ENCODE measurements at places on chromosomes 6 and 20. TPM values are rescaled to one million over a fixed set of nuclear protein-coding genes. Genes with fewer than 3 reads are reported as not detected.

The MUC21 gene
- not detected for polyA plus RNA-seq

The PAK5 gene
- polyA plus RNA-seq = 0.01 TPM

The MCCD1 gene
- polyA plus RNA-seq = not detected

The MDN1 gene
- 10.1 TPM for polyA plus RNA-seq

GRCh38 chr6:67639161-67639560 is 995.9 kb upstream of the ADGRB3 start:
- H3K36me3 ChIP-seq = no peaks in the 10 kb centered on the region
- no peaks in the 10 kb centered on the region for H3K27me3 ChIP-seq
- DNase-seq = no peak

DNA sequence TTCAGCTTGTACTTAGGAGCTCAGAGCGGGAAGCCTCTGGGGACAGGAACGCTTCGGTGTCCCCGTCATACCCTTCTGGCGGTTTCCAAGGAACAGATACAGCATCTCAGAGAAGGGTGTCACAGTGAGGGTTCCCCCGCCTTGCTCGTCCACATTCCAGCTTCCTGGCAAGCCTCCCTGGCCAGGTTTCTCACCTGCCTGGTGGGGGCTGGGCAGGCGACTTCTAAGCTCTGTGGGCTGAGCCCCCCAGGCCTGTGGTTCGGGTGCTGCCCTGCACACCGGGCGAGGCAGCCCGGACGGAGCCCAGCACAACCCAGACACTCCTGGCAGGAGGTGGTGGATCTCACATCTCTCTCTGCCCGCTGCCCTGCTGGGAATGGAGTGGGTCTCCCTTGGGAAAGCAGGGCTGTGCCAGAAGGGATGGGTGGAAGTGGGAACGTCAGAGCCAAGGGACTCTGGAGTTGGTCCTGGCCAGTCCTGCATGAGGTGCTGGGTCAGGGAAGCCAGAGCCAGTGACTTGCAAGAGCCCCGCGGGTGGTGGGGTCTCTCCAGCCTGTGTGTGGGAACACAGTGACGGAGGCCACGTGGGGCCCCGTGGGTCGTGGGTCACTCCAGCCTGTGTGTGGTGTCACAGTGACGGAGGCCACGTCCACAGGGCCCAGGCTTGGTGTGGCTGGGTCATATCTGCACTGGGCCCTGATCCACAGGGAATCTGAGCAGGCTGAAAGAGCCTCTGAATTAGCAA is 47.7 kb upstream of the SMOC2 start:
- H3K27me3 ChIP-seq = no peaks in the 10 kb centered on the region
- no peaks in the 10 kb centered on the region for H3K4me1 ChIP-seq
- no peak overlapping the region for H3K4me3 ChIP-seq
- no peak for DNase-seq
- no peak overlapping the region for H3K27ac ChIP-seq

GRCh38 chr6:134535831-134536230 is 217.9 kb upstream of the SGK1 start:
- DNase-seq = no peak
- no peaks in the 10 kb centered on the region for H3K36me3 ChIP-seq
- no peak overlapping the region for H3K4me3 ChIP-seq

GRCh38 chr6:132085731-132086130 is 134.6 kb upstream of the CCN2 start:
- peaks cover 17% of the 10 kb centered on the region for H3K4me1 ChIP-seq
- no peak for DNase-seq
- H3K4me3 ChIP-seq = no peak overlapping the region

DNA sequence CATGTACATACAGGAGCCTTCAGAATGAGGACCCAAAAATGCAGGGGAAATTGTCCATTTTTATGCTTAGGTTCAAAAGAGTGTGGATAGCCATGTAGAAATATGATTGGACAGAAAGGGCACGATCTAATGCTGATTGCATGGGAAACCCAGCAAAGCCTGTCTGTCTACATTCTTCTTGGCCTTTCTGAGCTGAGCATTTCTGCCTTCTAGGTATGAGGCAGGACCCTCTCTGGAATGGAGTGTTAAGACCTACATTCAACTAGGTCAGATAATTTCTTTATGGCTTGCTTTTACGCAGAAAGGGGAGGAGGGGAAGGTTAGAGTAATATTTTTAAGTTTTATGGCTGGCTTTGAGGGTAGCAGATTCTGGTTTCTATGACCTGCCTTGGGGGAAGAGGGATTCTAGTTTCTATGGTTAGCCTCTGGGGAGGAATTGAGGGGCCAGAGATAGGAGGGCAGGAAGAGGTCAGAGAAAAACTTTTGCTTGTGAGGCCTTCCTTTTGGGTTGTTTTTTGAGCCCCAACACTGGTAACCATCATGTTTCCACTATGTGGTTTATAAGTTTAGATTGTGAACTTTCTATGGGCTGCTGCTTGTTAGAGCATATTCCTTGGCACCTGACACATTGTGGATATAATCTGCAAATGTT is 63.5 kb downstream of the LYRM2 start:
- DNase-seq = no peak
- no peaks in the 10 kb centered on the region for H3K36me3 ChIP-seq
- no peak overlapping the region for H3K4me3 ChIP-seq
- no peaks in the 10 kb centered on the region for H3K27me3 ChIP-seq
- H3K4me1 ChIP-seq = no peaks in the 10 kb centered on the region

DNA sequence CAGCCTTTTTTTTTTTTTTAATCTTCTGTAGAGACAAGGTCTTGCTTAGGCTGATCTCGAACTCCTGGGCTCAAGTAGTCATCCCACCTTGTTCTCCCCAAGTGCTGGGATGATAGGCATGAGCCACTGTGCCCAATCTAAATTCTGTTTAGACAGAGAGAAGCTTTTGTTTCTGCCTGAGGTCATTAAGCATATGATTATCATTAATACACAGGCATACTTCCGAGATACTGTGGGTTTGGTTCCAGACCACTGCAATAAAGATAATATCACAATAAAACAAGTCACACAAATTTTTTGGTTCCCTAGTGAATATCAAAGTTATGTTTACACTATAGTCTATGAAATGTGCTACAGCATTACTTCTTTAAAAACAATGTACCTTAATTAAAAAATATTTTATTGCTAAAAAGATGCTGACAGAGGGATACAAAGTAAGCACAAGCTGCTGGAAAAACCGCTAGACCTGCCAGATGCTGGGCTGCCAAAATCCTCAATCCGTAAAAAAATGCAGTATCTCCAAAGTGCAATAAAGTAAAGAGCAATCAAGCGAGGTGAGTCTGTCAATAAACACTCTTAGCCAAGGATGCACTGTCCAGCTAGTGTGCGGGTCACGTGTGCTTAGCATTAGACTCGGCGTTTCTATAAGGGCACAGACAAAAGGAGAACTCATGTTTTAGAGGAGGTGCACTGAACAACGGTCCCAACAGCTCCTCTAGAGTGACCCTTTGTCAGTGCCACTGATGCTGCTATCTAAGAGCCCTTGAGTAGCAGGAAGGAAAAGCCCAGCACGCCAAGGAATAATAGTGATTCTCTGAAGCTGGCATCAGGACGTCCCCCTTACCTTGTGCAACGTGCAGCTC is 16.1 kb downstream of the TXNDC5 start:
- H3K4me1 ChIP-seq = no peaks in the 10 kb centered on the region
- no peaks in the 10 kb centered on the region for H3K27me3 ChIP-seq
- no peak for DNase-seq
- no peak overlapping the region for H3K27ac ChIP-seq
- H3K4me3 ChIP-seq = no peak overlapping the region
- peaks cover 33% of the 10 kb centered on the region for H3K36me3 ChIP-seq

DNA sequence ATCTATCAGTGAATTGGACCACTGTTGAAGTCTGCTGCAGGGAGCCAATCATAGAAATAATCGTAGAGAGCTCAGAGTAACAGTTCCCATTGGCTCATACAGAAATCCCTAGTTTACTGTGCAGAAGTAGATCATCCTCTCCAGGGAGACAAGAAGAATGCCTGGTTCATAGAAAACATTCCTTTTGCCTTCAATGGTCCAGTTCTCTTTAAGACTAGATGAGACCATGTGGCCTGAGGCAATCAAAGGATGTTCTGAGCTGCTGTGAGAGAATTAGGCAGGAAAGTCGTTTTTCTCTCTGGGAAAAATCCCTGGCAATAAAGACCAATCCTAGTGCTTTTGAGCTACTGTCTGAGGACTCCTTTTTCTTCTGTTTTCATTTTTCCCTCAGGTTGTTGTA is 208.4 kb downstream of the CENPW start:
- no peaks in the 10 kb centered on the region for H3K4me1 ChIP-seq
- no peak overlapping the region for H3K27ac ChIP-seq
- DNase-seq = no peak
- H3K4me3 ChIP-seq = no peak overlapping the region

GRCh38 chr6:108846101-108846500 is 2.1 kb upstream of the ARMC2 start:
- peaks cover 9% of the 10 kb centered on the region for H3K4me1 ChIP-seq
- no peaks in the 10 kb centered on the region for H3K27me3 ChIP-seq
- no peak overlapping the region for H3K4me3 ChIP-seq
- no peaks in the 10 kb centered on the region for H3K36me3 ChIP-seq
- H3K27ac ChIP-seq = no peak overlapping the region
- DNase-seq = no peak

GRCh38 chr20:61847986-61848385 is 217.7 kb downstream of the TAF4 start:
- no peak overlapping the region for H3K27ac ChIP-seq
- H3K4me1 ChIP-seq = no peaks in the 10 kb centered on the region
- H3K36me3 ChIP-seq = no peaks in the 10 kb centered on the region
- H3K4me3 ChIP-seq = no peak overlapping the region
- DNase-seq = no peak
- peaks cover 27% of the 10 kb centered on the region for H3K27me3 ChIP-seq

DNA sequence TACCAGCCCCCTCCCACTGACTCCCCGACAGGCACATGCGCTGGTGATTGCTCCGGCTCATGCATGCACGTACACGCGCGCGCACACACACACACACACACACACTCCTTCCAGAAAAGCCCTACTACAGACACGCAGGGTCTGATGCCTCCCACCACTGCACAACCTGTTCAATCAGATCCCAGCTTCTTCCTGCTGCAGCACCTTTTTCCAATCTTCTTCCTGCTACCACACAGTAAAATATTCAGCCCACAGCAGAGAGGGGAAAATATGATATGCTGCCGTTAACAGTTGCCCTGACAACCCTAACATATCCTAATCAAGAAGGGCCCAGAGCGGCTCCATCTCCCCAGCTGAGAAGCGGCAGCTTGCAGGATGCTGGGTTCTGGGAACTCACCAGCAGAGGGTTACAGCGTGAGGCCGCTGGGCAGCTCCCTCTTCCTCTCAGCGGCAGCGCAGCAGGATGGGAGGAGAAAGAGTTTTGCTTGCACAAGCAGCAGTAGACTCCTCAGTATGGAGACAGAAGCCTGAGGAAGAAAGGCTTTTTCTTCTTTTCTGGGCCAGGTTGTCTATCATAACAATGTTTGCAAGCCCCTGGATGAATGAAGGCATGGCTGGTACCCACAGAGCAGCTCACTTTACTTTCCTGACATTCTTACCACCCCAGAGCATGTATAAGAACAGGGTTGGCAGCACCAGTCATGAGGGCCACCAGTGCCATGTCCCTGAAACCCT is 23.9 kb downstream of the MAP7 start:
- peaks cover 24% of the 10 kb centered on the region for H3K4me1 ChIP-seq
- H3K27ac ChIP-seq = no peak overlapping the region
- H3K4me3 ChIP-seq = peak overlapping the region; percentile 14
- DNase-seq = no peak

All from keratinocyte (primary cell).